ENCODE measurements at places on chromosomes 7 and 10. TPM values are rescaled to one million over a fixed set of nuclear protein-coding genes. Genes with fewer than 3 reads are reported as not detected.

TMEM229A gene
- not detected for total RNA-seq

MDH2 gene
- total RNA-seq = 184 TPM

FANK1 gene
- total RNA-seq = not detected

VIPR2 gene
- total RNA-seq = 0.28 TPM

TMEM236 gene
- total RNA-seq = 0.15 TPM

INA gene
- total RNA-seq = not detected

GBX1 gene
- total RNA-seq = not detected

DNA sequence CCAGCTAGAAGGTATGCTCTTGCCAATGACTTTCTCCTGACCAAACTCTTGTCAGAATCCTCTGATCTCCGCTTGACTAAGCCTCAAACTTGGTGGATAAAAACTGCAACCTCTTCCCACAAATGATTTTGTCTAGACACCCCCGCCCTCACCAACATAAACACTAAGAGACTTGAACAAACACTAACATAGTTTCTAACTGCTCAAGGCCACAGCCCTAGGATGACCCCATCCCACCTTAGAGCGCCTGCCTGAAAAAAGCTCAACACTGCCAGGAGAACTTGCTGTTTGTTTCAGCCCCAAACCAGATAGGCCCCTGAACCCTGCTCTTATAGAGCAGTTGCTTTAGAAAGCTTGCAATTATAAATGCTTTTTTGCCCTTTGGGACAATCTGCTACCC is 71.8 kb downstream of the LRRN3 start:
- DNase-seq = no peak

DNA sequence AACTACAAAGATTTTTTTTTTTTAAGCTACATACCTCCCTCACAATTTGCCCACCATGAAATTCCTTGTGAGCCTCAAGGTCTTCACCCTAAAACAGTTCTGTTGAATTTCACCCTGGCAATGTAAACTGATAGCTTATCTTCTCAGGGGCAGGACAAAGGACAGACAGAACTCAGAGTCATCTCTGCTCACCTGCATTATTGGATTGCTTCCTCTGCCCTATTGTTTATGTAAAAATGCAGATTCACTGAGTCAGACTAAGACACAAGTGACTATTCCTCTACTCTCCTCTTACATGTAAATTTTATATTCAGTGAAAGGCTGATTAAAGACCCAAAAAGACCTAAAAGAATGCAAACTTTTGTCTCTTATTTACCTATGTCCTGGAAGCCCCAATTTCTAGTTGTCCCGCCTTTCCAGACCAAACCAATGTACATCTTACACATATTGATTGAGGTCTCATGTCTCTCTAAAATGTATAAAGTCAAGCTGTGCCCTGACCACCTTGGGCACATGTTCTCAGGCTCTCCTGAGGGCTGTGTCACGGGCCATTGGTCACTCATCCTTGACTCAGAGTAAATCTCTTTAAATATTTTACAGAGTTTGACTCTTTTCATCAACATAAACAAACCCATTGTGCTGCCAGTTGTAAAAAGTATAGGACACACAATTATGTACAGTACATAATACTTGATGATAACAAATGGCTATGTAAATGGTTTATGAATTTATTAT is 440.2 kb downstream of the HTR7 start:
- DNase-seq = no peak

GRCh38 chr7:93043385-93043985 is 74.3 kb downstream of the SAMD9 start:
- DNase-seq = no peak

- no peak for DNase-seq
These were observed 227.2 kb upstream of the GRB10 start for GRCh38 chr7:51009716-51010496.

- DNase-seq = no peak
These were observed 22.9 kb upstream of the GRB10 start for GRCh38 chr7:50805447-50806125.

DNA sequence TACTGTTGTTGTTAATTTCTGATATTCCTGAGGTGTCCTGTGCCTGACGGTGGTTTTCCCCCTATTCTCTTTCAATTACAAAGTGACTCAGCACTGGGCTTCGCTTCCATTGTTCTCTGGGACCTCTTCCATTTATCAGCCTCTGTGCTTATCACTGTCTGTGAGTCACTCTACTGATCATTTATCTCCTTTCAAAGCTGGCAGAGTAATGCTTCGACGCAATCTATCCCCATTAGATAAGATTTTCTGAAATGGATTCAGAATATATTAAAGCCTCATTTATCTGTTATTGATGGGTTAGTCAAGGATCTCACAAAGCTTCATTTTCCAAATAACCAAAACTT is 679.2 kb downstream of the SDK1 start:
- no peak for DNase-seq

DNA sequence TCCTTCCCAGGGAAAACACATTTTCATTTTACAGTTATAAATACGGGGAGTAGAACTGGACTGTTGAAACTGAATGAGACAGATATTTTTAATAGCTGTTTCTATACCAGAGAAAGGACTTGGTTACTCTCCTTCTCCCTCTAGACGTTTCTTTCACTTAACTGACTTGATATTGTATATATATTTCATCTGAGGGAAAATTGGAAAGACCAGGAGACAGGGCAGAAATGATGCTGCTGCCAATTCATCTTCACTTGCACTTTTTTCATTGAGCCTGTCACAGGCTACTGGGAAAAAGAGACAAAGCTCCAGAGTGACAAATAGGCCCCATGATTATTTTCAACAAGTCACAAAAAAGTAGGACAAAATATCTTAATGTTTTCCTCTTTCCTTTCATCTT is 636.0 kb upstream of the TPK1 start:
- DNase-seq = no peak

GRCh38 chr10:120999868-121000267 is 148.7 kb downstream of the WDR11 start:
- no peak for DNase-seq

- DNase-seq = peak; percentile 84
These were observed 15.1 kb upstream of the VPS37D start for GRCh38 chr7:73652541-73652949.

DNA sequence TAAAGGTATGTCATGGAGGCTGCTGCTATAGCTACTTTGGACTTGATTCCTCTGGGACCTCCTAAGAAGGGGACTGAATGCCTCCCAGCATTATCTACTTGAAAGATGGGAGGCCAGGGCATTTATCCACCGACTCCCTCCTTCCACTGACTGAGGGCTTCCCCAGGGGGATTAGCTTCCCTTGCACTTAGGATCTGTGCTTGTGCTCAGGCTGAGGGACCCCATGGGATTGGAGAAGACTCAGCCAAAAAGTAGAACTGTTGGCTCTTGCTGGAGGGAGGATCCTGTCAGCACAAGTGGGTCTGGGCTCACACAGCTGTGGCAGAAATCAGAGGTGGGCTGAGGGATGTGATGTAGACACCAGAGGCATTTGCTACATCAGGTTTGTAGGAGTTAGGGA is 81.5 kb upstream of the SYPL1 start:
- no peak for DNase-seq

DNA sequence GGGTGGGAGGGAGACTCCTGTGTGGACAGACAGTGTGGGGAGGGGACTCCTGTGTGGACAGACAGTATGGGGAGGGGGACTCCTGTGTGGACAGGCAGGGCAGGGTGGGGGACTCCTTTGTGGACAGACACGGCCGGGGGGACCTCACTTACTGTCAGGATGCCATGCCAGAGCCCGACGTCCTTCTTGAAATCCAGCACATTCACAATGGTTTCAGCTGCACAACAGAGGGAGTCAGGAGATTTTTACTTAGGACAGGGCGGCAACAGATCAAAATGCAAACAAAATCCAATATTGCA is 252.3 kb downstream of the ZMYND11 start:
- no peak for DNase-seq

- no peak for DNase-seq
These were observed 75.3 kb upstream of the AGBL3 start for GRCh38 chr7:134910968-134911367.

DNA sequence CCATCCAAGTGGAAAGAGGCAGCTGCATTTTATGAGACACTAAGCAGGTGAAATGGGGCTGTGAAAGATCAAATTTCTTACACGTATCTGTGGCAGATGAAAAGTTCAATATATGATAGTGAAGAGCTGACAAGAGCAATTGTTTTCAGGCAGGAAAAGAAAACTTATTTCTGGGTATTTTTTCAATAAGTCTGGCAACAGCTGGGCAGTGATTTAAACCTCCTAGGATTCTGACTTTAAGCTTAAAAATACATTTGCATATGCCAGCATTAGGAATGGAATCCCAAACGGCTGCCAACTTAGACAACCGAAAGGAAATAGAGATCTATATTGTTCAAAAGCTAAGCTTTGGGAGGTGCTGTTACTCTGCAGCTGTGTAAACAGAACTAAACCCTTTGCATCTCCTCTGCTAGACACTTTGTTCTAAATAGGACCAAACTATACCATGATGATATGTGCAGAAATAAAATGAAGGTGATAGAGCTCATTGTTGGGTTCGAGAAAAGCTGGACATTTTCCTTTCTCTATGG is 26.1 kb downstream of the DYNC1I1 start:
- DNase-seq = no peak

- DNase-seq = no peak
These were observed 28.4 kb upstream of the IFRD1 start for GRCh38 chr7:112421666-112422486.

- no peak for DNase-seq
These were observed 97.2 kb upstream of the DKK1 start for GRCh38 chr10:52216852-52217251.

DNA sequence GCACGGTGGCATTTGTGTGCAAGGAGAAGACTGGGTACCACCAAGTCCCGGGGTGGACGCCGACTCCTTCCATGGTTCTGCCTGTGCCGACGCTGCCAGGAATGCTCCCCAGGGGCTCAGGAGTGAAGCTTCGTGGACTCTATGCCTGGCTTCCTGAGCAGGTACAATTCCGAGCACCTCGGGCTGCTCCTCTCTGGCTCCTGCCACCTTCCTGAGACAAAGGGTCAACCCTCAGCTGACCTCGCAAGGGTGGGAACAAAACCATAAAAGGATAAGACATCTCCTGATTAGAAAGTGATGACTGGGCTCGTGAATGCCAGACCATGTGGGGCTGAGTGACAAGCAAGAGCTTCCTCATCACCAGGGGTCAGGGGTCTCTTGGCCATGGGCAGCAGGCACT is 31.8 kb downstream of the CALML3 start:
- peak; percentile 27 for DNase-seq

DNA sequence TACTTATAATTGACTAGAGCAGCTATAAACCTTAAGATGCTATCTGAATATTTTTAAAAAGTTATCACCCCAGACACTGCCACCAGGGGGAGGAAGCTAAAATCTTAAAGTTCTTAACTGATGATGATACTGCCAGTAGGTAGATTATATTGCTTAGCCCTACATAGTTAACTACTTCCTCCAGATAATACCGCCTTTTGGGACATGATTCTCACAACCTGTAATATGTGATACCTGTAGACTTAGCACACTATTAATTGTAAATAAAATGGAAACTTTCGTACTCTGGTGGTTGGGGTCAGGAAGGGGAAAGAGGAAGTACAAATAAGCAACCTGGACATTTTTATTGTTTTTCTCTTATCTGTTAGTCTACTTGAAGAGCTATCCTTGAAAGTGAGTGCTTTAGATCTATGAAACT is 268.9 kb downstream of the ADK start:
- no peak for DNase-seq

DNA sequence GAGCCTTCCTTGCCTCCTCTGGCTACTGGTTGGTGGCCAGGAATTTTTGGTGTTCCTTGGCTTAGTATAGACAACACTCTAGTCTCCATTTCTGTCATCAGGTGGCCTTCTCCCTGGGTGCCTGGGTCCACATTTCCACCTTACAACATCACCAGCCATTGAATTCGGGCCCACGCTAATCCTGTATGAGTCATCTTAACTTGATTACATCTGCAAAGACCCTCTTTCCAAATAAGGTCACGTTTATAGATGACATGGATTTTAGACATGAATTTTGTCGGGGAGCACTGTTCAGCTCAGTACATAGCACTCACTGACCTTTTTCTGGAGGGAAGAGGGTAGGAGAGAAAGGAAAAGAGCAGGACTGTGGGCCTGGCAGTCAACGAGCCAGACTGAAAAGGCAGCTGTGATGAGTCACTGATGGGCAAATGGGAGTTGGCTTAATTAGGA is 39.4 kb downstream of the MMRN2 start:
- no peak for DNase-seq

DNA sequence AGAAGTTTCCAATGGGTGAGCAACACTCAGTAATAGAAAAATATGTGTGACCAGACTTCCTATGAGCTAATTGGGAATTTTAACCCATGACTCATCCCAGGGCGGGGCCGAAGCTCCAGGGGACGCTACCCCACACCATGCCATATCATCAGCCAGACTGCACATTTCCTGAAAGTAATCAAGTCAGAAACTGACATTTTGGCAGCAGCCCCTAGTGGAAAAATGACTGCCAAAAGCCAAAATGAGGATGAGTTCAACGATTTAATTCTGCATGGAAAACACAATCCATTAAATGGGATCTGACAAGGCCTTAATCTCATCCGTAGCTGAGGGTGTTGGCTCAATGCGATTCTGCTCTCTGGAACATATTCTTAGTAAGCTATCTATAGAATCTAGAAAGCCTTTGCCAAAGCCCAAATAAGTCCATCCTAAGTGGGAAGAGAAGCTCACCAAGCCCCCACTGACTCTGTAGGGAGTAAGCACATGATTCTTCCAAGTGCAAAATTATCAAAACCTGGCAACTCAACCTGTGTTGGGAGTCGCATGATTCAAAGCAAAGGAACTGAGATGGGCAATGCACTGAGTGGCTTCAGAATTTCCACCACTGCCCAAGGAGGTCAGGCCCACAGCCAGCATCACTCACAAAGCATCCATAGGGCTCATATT is 93.1 kb upstream of the PDE1C start:
- no peak for DNase-seq

GRCh38 chr7:40331915-40332314 is 197.1 kb downstream of the SUGCT start:
- DNase-seq = no peak

GRCh38 chr7:24200407-24200966 is 83.5 kb upstream of the NPY start:
- DNase-seq = no peak

- DNase-seq = peak; percentile 75
These were observed 844 bp downstream of the FBXW4 start for GRCh38 chr10:101693978-101694673.

- DNase-seq = no peak
These were observed 921.3 kb upstream of the AUTS2 start for GRCh38 chr7:68676813-68677535.

- no peak for DNase-seq
These were observed 30.4 kb upstream of the SLC13A1 start for GRCh38 chr7:123230147-123230546.

GRCh38 chr10:98340261-98340939 is 72.4 kb upstream of the LOXL4 start:
- DNase-seq = no peak

- DNase-seq = no peak
These were observed 30.0 kb downstream of the SMC3 start for GRCh38 chr10:110597476-110597875.

GRCh38 chr10:72013202-72013945 is 49.2 kb downstream of the CHST3 start:
- DNase-seq = no peak

GRCh38 chr7:82017334-82017943 is 247.6 kb upstream of the HGF start:
- no peak for DNase-seq

GRCh38 chr10:27986821-27987220 is 12.1 kb downstream of the ODAD2 start:
- DNase-seq = no peak

Measured in left lobe of liver (tissue), 2 donors.